ENCODE measurements at places on chromosomes 6 and 20.

DNA sequence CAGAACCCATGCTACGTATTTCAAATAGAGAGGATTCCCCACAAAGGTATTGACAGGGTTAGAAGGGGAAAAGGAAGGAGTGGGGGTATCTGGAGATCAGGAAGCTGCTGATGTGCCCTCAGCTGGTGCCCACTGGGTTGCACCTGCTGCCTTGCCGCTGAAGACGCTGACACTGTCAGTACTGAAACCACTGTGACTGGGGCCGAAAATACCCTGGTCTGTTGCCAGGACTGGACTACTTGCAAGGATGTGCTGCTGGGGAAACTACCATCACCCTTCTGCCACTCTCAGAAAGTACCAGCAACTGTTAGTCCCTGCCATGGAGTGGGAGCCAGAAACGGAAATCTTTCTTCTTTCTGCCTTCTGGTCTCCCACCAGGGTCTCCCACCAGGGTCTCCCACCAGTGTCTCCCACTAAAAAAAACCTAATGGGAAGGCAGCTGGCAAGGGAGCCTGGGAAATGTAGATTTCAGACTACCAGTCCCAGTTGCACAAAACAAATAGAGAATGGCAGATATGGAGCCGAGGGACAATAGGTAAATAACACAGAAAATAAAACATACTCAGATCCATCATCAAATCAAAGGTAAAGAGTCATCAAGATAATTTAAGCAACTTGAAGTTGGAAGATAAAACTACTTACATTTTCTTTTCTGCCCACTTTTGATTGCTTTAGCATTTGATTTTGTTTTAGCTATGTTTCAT is 204.8 kb downstream of the TPBG start:
- DNase-seq, result no peak

DNA sequence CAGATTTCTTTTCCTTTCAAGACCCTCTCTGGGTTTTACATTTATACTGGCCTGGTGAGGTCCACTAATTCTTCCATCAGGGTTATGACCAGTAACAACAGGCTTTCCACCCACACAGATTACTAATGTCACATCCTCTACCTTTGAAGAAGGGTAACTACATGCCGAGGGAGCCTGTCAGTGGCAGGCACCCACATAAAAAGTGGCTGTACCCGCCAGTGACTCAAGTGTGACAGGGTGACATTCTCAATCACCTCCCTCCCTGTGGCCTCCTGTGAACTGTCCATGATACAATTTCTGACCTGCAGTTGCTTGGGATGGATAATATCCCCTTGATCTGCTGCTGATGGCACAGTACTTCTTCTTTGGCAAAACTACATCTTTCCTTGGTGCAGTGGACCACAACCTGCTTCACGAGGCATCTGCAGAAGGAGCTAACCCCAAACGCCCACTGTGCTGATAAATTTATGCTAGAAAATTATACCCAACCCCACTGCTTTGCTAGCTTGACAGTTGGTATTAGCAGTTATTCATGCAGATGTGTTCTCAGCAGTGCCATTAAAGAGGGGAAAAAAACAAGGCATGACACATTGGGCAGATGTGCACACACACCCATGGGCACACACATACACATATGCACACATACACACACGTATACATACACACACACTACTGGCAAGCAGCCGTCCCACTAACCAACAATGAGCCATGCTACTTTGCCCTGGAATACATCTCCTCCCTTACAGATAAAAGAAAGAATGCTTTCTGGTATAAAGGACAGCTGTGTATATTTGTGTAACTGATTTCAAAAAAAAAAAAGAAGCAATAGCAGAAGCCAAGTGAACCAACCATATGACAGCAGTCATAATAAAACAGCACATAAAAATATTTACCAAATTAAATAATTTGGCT is 20.8 kb downstream of the GFOD1 start:
- DNase-seq, result no peak

- no peak for DNase-seq
Observed at GRCh38 chr6:91613481-91613880, 1026.6 kb upstream of the MAP3K7 start.

DNA sequence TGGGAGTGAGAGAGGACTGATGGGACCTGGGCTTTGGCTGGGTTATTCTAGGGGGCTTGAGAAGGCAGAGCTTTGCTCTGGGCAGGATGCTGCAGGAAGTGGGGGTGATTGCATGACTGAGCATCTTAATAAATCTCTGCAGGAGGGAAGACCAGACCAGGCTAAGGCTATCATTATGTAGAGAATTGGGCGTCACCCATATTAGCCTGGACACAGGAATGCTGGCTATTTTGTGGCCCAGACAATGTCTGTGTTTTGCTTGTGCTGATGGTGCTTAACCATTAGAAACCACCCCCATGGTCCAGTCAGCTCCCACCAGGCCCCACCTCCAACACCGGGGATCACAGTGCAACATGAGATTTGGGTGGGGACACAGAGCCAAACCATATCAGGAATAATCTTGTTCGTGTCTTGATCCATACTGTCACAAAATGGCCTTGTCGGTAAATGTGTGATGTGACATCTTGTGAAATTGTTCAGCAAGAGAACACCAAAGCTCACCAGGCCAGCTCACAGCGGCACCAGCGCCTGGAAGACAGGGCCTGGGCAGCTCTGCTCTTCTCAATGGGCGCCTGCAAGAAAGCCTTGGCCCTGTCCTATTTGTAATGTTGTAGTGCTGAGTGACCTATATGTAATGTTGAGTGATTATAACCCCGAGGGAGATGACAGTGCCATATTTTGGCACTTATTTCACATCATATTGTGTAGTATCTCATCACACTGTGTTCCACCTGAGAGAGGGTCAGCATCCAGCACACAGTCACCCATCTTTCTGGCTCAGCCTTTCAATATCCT is 211.8 kb downstream of the QKI start:
- no peak for DNase-seq

DNA sequence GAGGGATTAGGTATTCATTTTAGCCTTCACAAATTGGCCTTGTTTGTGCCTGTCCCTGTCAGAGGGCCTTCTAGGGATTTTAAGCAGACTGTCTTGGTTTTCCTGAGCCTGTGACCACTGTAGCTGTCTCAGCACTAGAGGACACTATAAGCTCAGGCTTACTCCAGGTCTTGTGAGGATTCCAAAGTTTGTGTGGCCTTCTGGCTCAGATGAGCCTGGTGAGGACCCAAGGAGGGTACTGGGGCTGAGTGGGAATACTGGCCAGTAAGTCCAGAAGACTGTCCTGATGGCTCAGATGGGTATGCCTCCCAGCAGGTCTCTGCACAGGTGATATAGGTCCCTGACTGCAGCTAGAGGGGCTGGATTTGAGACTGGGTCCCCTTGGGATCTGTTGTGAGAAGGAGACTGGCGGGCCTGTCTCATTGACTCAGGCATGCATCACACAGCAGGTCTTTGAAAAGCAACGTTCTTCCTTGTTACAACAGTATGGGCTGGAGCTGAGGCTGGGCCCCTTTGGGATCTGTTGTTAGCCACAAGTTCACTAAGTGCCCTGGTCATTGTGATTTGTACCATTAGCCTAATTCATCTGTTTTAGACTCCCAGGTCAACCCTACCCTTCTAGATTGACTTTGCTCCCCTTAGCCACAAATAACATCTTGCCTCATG is 26.3 kb upstream of the TFB1M start:
- no peak for DNase-seq

GRCh38 chr6:81242624-81243023 is 509.9 kb downstream of the TENT5A start:
- DNase-seq, result no peak

DNA sequence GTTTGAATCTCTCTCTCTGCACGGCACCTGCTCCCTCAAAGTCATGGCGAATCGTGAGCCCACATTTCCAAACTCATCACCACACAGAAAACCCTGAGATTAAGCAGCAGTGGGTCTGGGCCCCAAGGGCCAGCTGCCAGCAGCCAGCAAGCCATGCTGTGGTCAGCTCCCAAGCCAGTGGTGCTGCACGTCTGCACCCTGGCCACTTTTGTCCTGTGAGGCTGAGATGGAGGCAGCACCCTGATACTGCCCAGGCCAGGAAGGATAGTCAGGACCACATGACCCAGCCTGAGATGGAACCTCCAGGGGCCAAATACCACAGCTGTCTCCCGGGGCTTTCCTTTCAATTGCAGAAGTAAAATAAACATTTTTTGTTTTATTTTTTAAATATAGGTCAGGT is 93.9 kb downstream of the PRND start:
- DNase-seq, result no peak
